ENCODE measurements at places on chromosomes 2 and 18. TPM values are rescaled to one million over a fixed set of nuclear protein-coding genes. Genes with fewer than 3 reads are reported as not detected.
A peak's percentile ranks its signal among the peaks of the same experiment; 100 is the strongest.

- no peak for DNase-seq
Measured at GRCh38 chr2:166373105-166373504, 2.6 kb downstream of the SCN9A start.

- DNase-seq = no peak
Measured at GRCh38 chr18:58288921-58289797, 245.1 kb downstream of the NEDD4L start.

DNA sequence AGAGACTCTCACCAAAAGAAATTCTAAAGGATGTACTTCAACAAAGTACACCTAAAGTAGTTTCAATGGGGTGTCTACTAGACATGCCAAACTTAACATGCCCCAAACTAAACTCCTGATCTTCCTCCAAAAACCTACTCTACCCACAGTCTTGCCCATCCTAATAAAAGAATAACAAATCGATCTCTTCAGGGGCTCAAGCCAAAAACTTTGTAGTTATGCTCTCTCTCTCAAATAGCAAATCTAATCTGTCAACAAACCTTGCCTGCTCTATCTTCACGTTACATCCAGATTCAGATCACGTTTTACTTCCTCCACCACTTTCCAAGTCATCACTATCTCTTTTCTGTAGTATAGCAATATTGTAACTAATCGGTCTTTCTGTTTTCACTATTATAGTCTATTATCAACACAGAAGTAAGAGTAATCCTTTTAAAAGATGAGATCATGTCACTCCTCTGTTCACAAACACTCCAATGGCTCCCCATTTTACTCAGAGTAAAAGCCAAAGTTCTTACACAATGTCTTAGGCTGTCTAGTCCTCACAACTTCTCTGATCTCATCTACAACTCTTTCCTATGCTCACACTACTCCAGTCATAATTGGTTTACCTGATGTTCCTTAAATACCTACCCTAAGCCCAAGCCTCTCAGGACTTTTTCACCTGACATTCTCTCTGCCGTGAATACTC is 79.9 kb downstream of the THADA start:
- no peak for DNase-seq

- DNase-seq = no peak
Measured at GRCh38 chr2:47070920-47071824, 83.9 kb downstream of the STPG4 start.

DNA sequence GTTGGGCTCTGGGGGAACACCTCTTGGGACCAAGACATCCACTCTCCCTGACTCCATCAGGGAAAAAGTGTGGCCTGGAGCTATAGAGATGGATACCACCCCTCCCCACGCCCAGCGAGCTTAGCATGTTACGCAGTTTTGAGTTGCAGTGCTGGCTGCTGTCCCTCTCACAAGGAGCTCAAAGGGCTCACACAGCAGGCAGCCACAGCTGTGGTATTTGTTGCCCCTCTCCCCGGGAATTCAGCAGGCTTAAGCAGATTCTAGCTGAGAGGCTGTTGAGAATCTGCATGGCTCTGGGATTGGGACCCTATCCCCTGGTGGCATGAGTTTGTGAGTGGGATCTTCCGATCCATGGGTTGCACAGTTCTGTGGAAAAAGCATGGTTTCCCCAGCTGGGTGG is 673.1 kb upstream of the FSHR start:
- no peak for DNase-seq

- DNase-seq = no peak
Measured at GRCh38 chr2:231919341-231920035, 6.7 kb downstream of the NPPC start.

- DNase-seq = no peak
Measured at GRCh38 chr2:5236249-5236648, 455.9 kb upstream of the SOX11 start.

DNA sequence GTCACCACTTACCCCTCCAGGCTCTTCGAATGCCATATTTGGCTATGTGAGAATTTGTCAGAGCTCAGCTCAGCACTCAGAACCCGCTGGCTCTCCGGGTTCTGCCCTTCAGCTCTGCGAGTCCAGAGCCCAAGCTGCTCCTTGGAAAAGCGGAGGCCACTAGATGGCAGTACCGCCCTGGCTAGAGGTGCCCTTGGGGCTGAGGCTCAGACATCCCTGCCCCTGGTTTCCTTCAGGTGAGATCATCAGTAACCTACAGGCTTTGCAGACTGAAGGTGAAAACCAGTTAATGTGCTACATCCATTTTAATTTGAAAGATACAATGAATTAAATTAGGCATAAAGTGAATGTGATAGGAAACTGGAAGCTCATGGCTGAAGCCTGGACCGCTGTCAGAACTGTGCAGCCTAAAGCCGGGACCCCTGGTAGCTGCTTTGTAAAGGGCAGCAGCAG is 285.6 kb downstream of the AGAP1 start:
- peak; percentile 79 for DNase-seq

DNA sequence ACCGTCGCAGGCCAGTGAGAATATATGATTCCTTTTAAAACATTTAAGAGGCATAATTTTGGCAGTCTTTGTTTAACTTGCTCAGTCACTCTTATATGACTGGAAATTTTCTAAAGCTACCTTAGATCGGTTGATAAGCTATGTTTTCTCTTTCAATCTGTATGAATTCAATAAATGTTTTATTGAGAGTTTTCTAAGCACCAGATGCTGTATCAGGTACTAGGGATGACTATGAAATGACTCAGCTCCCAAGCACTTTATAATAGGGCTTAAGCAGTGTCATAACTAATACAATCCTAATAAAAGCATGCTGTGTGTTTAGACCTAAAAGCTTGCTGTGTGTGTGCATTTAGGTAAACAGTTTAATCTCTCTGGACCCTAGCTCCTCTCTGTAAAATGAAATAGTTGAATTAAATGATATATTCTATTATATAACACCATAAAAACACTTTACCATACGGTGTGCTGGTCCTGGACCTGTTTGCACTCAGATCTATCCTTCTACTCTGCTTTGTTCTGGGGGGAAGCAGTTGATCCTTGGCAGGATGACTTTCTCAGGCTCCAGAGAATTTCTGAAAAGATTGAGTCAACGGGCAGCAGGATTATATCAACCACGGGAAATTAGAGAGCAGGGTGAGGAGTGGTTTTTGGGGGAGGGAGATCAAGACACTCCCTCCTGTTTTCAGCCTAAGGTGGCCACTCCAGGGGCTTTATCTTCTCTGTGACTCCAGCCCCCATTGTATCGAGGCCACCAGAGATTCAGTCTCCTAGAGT is 26.1 kb upstream of the SLC38A11 start:
- no peak for DNase-seq

DNA sequence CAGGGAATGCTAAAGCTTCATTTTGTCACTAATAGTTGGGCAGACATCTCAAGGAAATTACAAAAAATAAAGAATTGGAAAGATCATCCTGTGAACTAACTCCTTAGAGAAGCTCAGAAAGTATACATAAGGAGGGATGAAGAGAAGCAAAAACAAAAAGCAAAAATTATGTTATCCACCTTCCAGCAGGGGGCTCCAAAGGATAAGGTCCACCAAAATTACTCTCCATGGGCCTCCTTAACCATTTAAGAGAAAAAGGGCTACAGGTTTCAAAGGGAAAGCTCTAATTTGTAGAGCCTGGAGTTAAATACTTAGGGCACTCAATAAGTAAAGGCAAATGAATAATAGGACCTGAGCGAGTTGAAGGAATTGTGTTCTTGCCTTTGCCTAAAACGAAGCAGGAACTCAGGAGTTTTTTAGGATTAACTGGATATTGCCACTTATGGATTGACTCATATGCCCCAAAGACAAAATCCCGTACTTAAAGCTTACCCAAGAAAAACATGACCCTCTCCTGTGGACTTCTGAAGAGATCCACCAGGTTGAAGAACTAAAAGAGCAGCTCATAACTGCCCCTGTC is 1167.9 kb downstream of the DSC3 start:
- peak; percentile 42 for DNase-seq

- DNase-seq = no peak
Measured at GRCh38 chr18:54881229-54881768, 53.0 kb downstream of the RAB27B start.

DNA sequence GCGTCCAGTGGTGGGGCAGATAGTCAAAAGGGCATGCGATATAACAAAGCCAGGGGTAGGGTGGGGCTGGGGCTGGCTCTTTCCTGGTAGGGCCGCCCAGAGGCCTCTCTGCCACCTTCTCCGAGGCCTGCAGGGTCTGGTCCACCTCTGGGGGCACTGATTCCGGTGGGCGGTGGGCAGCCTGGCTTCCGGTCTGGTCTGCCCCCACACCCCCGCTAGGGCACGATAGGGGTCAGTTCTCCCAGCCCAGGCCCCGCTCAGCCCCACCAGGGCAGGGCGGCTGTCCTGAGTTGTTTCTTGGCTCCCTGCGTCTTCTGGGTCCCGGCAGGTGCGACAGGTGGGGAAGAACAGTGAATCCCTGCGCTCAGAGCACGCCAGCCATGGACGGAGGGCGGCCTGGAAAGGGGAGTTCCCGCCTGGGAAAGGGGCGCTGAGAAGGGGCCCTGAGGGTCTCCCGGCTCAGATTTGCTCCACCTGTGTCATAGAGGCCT is 707 bp upstream of the ERFE start:
- no peak for DNase-seq

GRCh38 chr2:11319939-11320338 is 24.5 kb downstream of the ROCK2 start:
- DNase-seq = no peak

DNA sequence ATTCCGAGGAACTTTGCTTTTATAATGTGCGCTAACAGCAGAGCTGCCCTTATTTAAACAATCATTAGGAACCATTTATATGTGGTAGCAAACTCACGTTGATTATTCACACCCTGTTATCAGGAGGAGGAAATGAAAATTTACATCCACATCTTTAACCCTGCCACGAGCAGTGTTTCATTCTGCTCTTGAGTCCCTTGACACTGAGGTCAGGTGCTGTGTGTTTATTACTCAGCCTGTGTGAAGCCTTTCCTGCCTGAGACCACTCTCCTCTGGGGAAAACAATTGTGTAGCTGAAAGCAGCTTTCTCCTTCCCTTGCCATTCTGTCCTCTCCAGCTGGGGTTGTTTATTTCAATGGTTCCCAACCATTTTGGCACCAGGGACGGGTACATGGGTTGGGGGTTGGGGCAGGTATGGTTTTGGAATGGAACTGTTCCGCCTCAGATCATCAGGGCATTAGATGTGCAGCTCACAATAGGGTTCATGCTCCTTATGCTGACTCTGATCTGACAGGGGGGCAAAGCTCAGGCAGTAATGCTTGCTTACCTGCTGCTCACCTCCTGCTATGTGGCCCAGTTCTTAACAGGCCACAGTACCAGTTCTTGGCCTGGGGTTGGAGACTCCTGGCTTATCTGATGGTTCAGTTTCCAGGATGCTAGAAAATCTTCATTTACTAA is 651.1 kb downstream of the TDRD15 start:
- no peak for DNase-seq

DNA sequence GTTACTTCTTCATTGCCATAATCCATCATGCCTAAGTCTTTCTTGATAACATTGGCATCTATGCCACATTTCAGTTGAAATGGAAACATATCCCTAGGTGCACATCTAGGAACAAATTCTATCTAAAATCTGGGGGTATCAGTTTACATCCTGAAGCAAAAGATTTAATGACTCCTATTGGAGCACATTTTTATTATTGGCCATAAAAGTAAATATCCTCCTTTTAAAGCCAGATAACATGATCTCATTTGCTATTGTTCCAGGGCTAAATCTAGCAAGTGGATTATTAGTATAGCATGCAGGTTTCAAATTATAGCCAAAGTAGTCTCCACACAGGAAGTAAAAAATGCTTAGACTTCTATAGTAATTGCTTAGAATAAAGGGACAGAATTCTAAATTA is 193.2 kb downstream of the CDH2 start:
- DNase-seq = no peak

Gene IMPA2
- polyA plus RNA-seq = 94.5 TPM

Gene DYSF
- polyA plus RNA-seq = 15.4 TPM

Gene PLGLB1
- polyA plus RNA-seq = 27.6 TPM

Gene PSD4
- 10.0 TPM for polyA plus RNA-seq

Gene DAW1
- polyA plus RNA-seq = 0.52 TPM

Gene ASTL
- polyA plus RNA-seq = 0.18 TPM
